Kidney (tissue), 22 donors: ENCODE measurements at places on chromosomes 11 and 22.

GRCh38 chr11:4203603-4204360 lies 109.2 kb downstream of the RRM1 start:
- no peak for DNase-seq

DNA sequence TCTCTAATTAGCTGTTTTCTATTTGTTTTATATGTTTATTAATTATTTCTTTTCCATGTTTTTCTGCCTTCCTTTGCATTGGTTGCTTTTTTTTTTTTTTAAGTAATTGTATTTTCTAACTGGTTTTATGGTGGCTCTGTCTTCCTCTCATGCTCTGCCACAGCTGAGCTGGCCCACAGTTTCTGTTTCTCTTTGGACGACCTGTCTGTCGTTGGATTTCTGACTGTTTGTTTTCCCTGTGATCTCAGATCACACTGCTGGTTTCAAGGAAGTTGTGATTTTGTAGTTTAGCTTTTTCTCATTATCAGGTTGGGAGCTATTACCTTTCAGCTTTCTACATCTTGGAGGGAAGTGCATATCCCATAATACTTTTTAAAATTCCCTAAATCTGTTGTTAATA lies 15.9 kb upstream of the OR6M1 start:
- DNase-seq, result no peak

GRCh38 chr11:11672101-11672500 lies 50.3 kb upstream of the GALNT18 start:
- DNase-seq, result no peak

- DNase-seq, result no peak
Observed at GRCh38 chr11:96328395-96329010, 14.5 kb downstream of the MAML2 start.

GRCh38 chr11:80593648-80594374 lies 1153.0 kb upstream of the TENM4 start:
- DNase-seq, result no peak

DNA sequence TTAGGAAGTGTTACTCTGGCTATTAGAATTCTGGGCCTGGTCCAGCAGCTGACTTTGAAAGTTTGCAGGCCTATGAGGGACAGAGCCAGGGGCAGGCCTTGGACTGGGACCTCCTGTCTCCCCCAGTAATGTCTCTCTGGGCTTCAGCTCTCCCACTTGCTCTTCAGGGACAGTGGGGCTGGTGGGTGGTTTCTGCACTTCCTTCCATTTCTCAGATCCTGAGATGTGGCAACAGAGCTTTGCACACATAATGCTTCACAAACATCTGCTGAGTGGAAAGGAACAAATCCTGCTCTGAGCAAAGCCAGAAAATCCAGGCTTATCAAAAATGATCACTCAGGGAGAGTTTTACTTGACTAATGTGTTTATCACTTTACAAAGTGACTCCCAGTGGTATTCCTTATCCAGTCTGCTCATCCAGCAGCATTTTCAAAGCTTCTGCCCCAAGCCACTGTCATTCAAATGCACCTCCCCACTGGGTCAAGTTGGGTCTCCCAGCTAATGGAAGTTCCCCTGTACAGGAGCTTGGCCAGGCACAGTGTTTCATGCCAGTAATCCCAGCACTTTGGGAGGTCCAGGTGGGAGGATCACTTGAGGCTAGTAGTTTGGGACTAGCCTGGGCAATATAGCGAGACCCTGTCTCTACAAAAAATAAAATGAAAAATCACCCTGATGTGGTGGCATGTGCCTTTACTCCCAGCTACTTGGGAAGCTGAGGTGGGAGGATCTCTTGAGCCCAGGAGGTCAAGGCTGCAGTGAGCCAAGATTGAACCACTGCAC lies 13.5 kb upstream of the OSBP2 start:
- DNase-seq, result no peak
